ENCODE measurements at places on chromosomes 16 and 17.

GRCh38 chr16:2280461-2280860 is 12.5 kb upstream of the RNPS1 start:
- DNase-seq: no peak

DNA sequence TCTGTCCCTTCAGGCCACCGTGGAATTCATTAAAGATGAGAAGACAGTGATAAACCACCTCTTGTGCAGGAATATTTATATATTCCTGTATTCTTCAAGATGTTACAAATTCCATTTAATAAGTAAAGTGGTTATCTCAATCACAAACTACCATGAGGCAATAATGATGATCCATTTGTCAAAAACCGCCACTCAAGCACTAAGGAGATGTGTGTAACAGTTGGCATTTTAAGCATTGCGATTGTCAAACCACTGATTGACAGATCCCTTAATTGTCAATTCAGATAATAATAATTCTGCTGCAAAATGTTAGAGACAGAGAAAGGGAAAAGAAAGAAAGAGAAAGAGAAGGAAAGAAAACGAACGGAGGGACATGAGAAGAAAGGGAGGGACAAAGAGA is 476.1 kb upstream of the RBFOX1 start:
- no peak for DNase-seq

- DNase-seq: no peak
Observed at GRCh38 chr16:85246473-85246872, 134.2 kb upstream of the CIBAR2 start.

DNA sequence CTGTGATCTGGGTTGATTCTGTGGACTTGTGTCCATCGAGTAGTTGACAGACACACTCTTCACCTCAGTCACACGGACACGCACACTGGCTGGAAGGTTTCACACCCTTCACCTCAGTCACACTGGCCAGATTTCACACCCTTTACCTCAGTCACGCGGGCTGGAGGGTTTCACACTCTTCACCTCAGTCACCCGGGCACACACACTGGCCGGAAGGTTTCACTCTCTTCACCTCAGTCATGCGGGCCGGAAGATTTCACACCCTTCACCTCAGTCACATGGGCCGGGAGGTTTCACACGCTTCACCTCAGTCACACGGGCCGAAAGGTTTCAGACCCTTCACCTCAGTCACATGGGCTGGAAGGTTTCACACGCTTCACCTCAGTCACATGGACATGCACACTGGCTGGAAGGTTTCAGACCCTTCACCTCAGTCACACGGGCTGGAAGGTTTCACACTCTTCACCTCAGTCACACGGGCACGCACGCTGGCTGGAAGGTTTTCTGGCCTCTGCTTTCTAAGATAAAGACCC is 96.2 kb downstream of the PGS1 start:
- DNase-seq: no peak

DNA sequence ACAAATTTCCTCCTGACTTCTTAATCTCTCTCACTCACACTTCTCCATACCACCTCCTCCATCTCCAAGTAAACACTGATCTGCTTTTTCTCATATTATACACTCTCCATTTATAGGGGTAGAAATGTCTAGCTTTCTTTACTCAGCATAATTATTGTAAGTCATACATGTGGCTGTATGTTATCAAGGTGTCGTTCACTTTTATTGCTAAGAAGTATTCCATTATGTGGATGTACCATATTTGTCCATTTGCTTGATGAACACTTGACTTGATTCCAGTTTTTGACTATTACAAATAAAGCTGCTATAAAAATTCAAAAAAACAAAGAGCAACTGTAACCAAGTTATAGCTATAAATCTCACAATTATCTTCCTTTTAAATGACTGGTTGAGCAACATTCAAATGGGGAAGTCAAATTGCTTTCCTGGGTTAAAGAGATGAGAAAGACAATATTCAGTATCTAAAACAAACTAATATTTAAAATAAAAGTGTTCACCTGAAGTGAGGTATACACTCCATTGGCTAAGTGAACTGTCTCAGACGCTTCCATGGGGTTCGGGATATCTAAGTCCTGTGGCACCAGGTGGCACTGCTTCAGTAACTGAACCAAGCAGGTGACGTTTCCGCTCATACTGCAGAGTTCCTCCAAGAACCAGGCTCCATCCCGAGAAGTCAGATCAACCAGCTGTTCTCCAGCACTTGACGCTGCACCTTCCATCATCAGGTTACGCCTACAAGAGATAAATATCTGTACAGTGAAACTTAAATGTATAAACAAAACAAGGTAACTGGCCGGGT is 32.6 kb upstream of the ARL6IP1 start:
- no peak for DNase-seq

- no peak for DNase-seq
Observed at GRCh38 chr17:40023590-40024292, 8.5 kb downstream of the CSF3 start.

DNA sequence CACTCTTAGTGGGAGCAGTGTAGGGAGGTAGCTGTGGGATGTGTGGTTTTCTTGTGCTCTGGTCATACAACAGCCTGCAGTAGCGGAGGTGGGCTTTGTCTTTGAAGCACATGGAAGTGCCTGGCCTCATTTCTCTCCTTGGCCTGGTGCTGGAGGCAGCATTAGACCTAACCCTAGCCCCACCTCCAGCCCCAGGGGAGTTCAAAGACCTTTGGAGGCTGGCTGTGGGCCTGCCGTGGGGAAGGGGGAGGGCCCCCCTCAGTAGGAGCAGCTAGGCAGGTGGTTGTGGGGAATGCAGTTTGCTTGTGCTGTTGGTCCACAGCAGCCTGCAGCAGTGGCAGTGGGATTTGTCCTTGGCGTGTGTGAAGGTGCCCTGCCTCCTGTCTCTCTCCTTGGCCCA is 91.7 kb downstream of the BCAS3 start:
- no peak for DNase-seq

DNA sequence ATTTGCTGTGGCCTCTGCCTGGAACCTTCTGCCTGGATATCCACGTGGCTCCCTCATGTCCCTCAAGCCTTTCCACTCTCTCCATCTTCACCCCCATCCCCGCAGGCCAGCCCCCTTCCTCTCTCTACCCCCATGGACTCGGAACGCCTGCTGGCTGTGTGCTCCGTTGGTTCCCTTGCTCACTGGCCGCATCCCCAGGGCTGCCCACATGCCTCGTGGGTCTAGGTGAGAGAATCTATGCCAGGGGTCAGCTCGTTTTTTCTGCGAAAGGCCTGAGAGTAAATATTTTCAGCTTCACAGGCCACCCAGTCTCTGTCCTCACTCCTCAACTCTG is 12.0 kb downstream of the SLC5A10 start:
- DNase-seq: no peak

- DNase-seq: no peak
Observed at GRCh38 chr17:11535231-11535630, 63.0 kb upstream of the DNAH9 start.

DNA sequence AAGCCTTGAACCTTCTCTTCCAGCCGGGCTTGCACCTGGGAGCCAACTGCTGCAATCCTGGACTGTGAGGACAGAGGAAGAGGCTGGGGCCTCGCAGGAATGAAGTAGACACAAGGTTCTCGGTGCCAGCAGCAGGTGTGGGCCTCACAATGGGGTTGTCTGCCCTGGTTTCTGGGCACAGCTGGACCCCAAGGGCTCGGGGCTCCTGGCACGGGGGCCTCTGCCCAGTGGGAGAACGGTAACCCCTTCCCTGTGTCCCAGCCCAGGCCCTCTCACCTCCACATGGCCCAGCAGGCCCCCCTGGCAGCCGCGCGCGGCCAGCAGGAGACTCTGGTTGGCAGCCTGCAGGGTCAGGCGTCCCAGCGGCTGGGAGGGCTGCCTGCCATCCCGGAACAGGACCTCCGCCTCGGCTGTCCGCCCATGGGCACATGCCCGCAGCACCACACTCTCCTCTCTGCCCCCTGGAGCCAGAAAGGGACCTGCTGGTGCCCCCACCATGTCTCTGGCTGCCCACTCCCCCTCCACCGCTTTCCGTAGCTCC is 46.9 kb downstream of the RMI2 start:
- no peak for DNase-seq

- no peak for DNase-seq
Observed at GRCh38 chr16:60137891-60138290, 1403.8 kb upstream of the GOT2 start.

DNA sequence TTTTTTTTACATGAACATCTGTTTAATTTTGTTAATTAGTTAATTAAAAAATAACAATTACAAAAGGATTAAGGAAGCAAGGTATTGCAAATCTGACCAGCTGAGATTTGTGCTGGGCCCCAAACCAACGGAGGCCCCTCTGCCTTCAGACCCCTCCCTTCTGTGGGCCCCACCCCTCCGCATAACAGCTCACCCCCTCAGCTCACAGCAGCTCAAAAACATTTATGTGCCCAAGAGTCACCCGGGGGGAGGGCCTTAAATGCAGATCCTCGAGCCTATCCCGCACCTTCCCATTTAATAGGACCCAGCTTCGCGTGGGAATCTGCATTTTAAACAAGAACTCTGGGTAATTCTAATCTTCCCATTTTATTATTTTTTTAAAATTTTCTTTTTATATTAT is 75.0 kb downstream of the MGAT5B start:
- DNase-seq: no peak

GRCh38 chr17:44473367-44473766 is 29.8 kb downstream of the GPATCH8 start:
- DNase-seq: no peak

DNA sequence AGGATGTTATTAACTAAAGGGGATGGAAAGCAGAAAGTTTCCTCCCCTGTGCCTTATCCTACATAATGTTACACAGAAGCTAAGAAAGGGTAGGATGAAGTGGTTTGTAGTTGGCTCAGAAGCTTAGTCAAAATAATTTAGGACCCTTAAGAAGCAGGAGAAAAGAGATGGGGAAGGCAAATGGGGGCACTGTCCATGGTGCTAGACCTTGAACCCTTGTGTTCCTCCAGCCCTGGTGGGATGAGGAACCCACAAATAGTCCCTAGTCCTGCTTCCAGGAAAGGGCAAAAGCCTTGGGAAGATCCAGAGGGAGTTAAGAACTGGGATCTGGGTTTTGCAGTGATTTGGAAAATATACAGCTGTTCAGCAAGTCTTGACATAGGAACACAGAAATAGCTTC is 54.5 kb downstream of the SLC5A11 start:
- no peak for DNase-seq

GRCh38 chr17:83084214-83084613 is 4.8 kb downstream of the METRNL start:
- no peak for DNase-seq

DNA sequence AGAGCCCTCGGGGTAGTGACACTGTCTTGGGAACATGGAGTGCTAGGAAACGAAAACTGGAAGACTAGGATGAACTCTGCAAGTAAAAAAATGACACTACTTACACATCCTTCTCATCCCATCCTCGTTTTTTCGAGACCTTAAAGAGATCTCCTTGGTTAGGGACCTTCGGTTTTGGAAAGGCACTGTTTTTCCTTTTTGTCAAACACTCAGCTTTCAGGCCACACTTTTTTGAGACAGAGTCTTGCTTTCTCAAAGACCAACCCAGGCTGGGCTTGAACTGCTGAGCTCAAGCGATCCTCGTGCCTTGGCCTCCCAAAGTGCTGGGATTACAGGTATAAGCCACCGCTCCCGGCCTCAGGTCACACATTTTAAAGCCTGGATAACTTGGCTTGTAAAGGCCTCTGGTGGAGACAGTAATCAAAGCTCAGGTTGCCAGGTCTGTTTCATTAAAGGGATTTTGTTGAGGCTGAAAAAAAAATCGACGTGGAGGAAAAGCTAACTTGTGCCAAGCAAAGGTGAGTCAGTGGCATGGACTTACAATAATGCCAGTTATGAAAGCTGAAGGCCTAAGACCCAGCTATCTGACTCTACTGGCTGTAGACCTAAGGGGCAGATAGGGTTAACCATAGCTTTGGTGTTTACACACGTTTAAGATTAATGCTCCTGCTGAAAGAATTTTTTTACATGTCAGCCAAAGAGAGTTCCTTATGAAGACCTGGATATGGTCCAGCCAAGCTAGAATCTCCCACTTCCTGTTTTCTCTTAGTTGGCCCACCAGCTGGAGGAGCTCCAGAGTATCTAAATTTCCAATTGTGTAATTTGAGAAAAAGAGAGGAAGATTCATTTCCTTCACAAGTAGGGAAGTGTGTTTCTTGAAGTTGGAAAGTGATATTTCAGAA is 823 bp downstream of the NBR1 start:
- DNase-seq: no peak

- no peak for DNase-seq
Observed at GRCh38 chr16:70661534-70661917, 15.2 kb downstream of the IL34 start.

DNA sequence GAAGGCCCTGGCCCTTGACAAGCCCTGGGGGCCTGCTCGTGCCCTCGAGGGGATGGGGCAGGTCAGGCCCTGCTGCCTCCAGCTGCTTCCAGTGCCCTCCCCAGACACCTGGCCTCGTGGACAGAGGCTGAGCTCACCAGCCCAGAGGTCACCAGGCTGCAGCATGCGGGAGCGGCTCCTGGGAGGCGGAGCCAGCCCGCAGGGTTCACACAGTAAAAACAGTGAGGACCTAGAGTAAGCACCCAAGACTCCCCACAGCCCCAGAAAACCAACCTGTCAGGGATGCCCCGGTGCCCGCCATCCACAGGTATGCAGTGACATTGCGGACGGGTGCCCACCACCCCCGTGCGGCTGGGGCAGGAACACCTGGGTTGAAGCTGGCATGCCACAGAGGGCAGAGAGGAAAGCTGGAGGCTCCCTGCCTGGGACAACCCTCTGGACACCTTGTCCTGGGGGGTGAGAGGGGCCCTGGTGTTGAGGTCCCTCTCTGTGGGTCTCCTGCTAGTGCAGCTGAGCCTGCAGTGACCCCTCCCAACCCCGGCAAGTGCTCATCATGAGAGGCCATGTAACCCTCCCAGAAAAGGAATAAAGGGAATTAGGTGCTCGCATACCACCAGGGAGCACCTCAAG is 62.1 kb downstream of the LMF1 start:
- DNase-seq: no peak

DNA sequence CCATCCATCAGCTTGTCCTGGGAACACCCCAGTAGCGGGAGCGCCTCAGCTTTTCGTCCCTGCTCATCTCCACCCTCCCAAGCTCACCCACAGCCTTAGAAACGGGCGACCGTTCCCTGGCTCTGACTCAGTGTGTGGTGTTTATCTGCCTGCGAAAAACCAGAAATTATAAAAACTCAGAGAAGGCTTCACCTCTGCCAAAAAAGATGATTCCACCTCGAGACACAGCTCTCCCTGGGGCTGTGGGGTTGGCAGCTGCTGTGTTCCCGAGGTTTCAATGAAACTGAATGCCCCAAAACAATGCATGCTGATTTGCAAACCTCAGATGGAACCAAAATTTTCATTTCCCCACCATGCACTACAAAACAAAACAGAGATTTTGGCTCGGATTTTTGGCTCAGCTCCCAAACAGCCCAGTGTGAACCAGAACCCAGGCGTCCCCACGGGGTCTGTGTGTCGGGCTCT is 62.4 kb upstream of the MED9 start:
- no peak for DNase-seq

- DNase-seq: no peak
Observed at GRCh38 chr16:76297941-76298340, 20.7 kb downstream of the CNTNAP4 start.

- DNase-seq: no peak
Observed at GRCh38 chr16:52469775-52470174, 77.2 kb downstream of the TOX3 start.

- no peak for DNase-seq
Observed at GRCh38 chr16:4381935-4382794, 10.5 kb downstream of the VASN start.

- no peak for DNase-seq
Observed at GRCh38 chr16:67636713-67637112, 8.2 kb upstream of the CARMIL2 start.
